ENCODE measurements at places on chromosomes 6 and 20. TPM values are rescaled to one million over a fixed set of nuclear protein-coding genes. Genes with fewer than 3 reads are reported as not detected.
A peak's percentile ranks its signal among the peaks of the same experiment; 100 is the strongest.

Gene PLCB1
- 41.6 TPM for total RNA-seq

Gene HLA-DQA1
- 17.2 TPM for total RNA-seq

Gene TCP11
- not detected for total RNA-seq

Gene NNAT
- 12.3 TPM for total RNA-seq

Gene TRIM38
- total RNA-seq: 9.0 TPM

Gene SLC2A10
- total RNA-seq: 20.8 TPM

Gene IRAK1BP1
- 9.0 TPM for total RNA-seq

Gene OPRL1
- 0.98 TPM for total RNA-seq

Gene ARMC2
- 11.1 TPM for total RNA-seq

Gene POU3F2
- 4.4 TPM for total RNA-seq

GRCh38 chr6:20708367-20709124 is 174.3 kb downstream of the CDKAL1 start:
- DNase-seq: no peak

DNA sequence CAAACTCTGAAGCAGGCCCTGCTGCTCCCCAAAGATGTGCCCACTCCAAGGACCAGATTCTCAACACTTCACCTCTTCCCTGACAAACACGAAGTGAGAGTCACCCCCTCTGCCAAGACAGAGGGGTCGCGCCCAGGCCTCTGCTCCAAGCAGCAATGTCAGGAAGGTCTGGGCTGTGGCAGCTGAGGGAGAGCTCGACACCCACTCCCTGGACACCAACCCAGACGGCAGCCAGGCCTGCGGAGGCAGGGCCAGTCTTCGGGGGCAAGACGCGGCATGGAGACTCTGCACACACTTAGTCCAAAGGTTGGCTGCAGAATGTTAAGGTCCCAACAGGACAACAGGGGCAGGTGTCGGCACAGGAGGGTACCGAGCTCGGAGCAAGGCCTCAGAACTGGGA is 144.2 kb downstream of the DLL1 start:
- DNase-seq: no peak

- DNase-seq: no peak
Observed at GRCh38 chr20:12916699-12917098, 92.1 kb upstream of the SPTLC3 start.

- DNase-seq: no peak
Observed at GRCh38 chr20:59584278-59584925, 19.9 kb upstream of the PHACTR3 start.

DNA sequence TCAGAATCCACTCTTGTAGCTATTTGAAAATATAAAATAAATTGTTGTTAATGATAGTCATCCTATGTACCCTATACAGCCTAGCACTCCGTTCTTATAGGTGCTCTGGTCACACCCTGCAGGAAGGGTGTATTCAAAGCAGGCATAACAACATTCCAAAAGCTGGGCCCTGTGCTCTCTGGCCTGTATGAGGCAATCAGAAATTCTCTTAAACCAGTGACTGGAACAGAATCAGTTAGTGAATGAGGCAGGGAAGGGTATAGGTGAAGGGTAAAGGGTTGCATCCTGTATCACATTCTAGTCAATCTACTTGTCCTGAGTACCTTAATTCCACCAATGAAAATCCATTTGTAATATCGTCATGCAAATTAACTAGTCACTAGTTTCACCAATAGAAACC is 154.5 kb upstream of the ZNF217 start:
- no peak for DNase-seq

- no peak for DNase-seq
Observed at GRCh38 chr6:5866547-5867051, 140.1 kb downstream of the NRN1 start.

GRCh38 chr20:58568126-58568482 is 52.9 kb upstream of the APCDD1L start:
- no peak for DNase-seq

- no peak for DNase-seq
Observed at GRCh38 chr6:148557796-148558321, 189.0 kb upstream of the UST start.

DNA sequence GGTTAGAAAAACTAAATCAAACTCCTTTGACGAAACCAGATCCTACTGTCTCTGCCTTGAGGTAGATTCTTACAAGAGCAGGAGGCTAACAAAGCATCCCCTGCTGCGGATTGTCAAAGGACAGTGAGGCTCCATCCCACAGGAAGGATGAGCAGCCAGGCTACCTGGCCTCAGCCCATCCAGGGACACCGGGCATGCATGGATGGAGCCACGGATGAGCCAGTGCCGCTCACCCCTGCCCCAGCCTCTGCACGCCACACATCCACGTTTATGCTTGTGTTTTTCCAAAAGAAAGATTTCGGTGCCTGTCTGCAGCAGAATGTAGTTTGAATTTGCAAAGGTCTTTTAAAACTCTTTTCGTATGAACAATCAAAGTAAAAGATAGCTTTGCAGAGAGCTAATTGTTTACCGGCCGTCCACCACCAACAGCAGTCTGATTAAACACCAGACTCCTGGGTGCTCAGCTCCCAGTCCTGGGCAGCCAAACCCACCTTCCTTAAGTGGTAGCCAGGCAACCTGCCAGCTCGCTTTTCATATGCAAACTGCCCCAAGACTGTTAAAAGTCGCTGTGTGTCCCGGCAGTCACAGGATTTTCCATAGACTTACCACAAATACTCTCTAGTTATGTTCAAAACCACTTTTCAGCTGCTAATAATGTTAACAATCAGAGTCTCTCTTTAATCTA is 999 bp downstream of the THBS2 start:
- no peak for DNase-seq

- peak; percentile 32 for DNase-seq
Observed at GRCh38 chr6:5132731-5133130, 47.6 kb downstream of the PPP1R3G start.

DNA sequence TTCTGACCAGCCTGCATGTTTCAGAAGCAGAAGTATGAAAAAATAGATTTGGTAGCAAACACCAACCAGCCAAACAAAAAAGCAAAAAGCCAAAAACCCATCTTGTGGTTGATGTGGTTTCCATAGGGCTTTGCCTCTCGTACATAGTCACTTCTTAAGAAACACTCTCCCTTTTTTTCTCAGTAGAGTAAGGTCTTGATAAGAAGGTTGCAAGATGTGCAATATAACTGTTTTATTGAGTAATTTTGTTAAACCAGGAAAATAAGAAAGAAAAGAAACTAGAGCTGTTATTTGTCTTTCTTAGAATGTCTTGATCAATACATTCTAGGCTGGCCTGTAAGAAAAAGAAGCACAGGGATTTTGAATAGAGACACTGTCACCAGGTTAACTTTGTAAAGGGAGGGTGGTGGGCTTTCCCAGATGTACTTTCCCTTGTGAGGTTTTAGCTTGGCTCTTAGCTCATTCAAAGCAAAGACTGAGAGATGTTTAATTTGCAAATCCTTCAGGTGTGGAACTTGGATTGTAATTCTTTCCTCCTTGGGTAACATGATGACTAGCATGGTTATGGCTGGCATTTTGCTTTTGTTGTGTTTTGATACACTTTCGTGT is 49.7 kb downstream of the AKAP12 start:
- DNase-seq: no peak

DNA sequence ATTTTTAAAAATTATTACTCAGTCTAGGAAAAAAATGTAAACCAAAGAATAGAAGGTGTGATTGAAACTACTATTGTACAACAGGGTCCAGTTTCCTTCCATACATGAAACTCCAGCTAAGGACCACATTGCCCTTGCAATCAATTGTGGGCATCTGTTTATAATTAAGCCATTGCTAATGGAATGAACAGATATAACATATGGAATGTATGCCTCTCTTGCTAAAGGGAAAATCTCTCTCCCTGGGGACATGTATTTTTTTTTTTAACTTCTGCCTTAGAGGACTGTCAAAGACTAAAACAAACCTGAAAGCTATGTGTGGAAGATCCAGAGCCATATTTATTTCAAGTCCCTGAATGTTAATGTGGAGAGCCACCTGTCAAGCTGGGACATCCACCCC is 336.8 kb upstream of the MANEA start:
- no peak for DNase-seq

DNA sequence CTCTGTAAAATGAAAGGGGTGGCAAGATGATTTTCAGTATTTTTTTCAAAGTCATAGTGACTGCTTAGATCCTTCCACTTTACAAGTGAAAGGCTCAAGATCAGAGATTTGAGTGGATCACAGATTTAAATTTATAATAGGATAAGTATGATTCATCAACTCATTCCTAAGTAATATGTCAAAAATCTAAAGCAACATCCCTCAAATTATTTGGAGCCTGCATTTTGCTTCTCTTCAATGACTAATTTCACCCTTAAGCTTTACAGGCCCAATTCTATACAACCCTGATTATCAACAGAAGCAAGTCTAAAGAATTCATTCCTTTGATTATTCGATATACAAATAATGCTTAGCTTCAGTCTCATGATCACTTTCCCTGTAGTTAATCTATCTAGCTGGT is 93.9 kb upstream of the HEY2 start:
- no peak for DNase-seq

DNA sequence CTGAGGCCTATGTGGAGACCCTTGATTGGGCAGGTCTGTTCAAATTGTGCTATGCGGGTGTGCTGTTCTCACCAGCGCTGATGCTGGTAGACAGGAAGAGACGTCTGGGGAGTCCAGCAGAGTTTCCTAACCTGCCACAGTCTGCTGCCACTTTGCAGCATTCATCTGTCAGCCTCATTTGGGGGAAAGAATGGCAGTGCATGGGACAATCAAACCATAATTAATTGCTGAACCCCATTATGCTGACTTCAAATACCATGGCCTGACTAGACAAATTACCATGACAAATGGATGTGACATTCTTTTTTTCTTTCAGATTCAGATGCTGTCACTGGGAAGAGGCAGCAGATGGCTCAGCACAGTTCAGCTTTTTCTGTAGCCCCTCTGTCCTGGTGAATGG is 171.4 kb upstream of the SYNDIG1 start:
- no peak for DNase-seq

GRCh38 chr20:10379761-10380160 is 54.3 kb downstream of the MKKS start:
- no peak for DNase-seq

- DNase-seq: no peak
Observed at GRCh38 chr6:76861403-76861802, 601.9 kb downstream of the HTR1B start.

DNA sequence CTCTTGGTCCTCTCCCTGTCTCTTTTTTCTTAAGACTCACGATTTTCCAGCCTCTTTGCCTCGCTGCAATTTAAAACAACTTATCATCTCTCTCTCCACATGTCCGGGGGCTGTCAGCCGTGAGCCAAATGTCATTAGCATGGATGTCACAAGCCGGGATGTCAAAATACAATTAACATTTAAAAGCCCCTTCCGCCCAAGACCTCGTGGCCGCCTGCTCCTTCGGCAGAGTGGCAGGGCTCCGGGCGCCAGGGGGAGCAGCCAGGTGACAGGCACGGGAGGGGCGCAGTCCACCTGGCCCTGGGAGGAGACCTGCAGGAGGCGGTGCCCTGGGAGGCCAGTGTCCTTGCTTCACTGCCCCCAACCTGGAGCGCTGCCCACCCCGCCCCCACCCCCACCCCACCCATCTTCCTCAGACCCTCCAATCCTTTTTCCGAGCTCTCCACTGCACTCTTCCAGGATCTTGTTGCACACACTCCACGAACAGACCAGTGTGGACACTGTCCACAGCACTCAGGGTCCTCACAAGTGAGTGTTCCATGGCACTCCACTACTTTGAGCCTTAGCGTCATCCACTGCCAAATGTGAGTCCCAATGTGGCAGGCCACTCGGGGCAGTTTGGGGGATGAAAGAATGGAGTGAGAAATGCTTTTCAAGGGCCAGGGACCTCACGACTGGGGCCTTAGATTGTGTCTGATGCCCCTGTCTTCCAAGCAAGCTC is 5.6 kb upstream of the GRM4 start:
- DNase-seq: no peak
